NCI-H146 (cell line): ENCODE measurements at places on chromosomes 12 and 14.
A peak's percentile ranks its signal among the peaks of the same experiment; 100 is the strongest.

- no peak for DNase-seq
These were observed 16.8 kb downstream of the SCAF11 start for GRCh38 chr12:45973526-45973925.

- DNase-seq = no peak
These were observed 13.4 kb downstream of the UBC start for GRCh38 chr12:124901003-124901402.

DNA sequence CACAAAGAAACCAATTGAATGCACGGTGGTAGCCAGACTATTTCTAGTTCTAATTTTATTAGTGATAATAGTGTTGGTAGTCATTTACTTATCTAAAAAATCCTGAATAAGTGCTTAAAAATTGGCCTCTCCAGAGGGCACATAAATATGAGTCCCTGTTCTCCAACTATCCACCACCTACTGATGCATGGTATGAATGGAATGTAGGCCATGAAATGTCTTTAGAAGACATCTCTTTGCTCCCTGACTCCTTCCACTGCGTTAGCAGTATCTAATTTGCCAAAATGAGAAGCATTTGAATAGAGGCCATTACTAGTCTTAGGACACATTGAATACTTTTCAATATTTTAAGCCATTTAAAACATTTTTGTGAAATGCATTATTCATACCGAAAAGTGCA is 261.7 kb downstream of the LRFN5 start:
- no peak for DNase-seq

- DNase-seq = no peak
These were observed 51.6 kb downstream of the PLEKHG3 start for GRCh38 chr14:64755781-64756221.

DNA sequence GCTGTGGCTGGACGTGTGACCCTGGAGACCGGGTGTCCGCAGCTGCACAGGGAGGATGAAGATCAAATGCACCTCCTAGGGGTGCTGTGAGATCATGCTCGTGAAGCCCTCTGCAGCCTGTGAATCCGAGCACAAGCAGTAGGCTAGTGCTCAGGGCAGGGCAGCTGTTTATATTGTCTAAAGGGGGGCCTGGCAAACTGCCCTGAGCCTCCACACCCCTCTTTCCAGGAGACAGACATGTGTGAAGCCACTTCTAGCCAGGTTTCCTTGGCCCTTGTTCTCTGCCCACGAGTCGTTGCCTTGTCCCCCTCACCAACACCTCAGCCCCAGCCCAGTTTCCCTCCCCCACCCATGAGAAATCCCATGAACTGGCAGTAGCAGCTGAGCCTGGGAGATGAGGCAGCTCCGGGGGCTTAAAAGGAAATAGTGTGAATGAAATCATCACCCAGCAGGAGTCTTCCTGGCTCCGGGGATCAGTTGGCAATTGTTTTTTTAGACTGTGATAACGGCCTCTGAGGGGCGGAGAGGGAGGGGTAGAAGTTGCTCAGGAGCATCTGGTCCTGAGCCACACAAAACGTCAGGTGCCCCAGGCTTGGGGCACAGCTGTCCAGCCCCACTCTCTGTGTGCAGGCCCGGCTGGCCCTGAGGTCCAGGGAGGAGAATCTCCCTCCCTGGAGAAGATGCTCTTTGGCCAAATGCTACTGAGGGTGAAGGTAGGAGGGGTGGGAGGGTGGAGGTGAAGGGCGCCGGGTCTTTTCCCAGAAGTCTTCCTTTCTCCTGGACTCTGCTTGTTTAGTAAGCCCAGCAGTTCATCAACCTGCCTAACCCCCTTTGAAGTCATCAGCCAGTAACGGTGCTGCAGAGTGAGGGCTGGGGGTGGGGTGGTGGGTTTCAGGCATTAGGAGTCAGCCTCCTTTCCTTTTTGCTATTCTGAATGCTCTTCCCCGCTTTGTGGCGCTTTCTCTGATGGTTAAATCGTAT is 4.0 kb downstream of the FGF6 start:
- DNase-seq = peak; percentile 91

DNA sequence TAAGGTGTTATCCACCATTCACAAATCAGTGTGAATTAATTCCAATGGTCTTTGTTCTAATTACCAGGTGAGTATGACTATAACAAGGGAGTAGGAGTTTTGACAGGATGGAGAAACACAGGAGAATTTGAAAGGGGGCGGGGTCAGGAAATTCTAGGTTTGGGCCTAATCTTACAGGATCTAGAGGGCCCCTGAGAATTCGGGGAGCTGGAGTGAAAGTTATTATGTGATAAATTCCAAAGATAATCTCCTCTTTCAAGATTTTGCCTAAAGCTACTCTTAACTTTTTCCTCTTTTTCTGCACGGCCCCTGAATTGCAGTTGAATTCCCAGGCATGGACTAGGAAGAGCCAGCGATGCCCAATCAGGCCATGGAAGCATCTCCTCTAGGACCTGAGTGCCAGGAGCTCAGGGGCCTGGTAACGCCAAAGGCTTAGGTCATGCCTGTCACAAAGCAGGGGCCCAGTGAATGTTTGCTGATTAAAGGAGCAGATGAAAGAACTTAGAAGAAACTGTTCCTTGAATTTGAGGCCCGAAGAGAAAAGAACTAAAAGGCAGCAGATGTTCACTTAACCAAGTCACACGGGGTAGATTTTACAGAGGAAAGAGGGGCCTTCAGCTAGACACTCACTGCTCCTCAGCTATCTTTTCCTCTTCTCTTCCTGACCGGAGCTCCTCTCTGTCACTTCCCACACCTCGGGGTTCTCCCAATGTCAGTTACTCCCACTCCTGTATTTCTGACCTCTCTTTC is 195.5 kb downstream of the PPM1H start:
- no peak for DNase-seq

GRCh38 chr14:71709076-71709475 is 223.2 kb upstream of the RGS6 start:
- DNase-seq = no peak

- no peak for DNase-seq
These were observed 16.3 kb upstream of the HSP90AA1 start for GRCh38 chr14:102103062-102103695.

DNA sequence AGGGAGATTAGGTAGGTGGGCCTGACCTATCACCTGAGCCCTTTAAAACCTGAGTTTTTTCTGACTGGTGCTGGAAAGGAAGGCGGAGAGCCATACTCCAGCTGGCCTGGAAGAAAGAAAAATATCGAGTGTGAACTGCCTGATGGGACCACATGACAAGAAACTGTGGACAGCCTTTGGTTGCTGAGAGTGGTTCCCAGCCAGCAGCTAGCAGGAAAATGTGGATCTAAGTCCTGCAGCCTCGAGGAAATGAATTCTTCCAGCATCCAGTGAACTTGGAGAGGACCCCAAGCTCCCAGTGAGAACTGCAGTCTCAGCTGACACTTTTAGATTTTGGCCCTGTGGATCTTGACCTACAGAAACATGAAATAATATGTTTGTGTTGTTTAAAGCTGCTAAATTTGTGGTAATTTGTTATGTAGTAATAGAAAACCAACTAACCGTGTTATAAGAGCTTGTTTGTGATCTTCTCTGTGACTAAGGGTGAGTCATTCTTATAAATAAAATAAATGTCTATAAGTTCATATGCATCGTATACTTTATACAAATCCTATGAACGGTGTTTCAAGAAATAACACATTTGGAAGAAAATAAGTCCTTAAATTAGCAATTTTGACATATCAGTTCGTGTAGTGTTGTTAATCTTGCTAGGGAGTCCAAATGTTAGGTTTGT is 359.6 kb downstream of the BMP4 start:
- no peak for DNase-seq

DNA sequence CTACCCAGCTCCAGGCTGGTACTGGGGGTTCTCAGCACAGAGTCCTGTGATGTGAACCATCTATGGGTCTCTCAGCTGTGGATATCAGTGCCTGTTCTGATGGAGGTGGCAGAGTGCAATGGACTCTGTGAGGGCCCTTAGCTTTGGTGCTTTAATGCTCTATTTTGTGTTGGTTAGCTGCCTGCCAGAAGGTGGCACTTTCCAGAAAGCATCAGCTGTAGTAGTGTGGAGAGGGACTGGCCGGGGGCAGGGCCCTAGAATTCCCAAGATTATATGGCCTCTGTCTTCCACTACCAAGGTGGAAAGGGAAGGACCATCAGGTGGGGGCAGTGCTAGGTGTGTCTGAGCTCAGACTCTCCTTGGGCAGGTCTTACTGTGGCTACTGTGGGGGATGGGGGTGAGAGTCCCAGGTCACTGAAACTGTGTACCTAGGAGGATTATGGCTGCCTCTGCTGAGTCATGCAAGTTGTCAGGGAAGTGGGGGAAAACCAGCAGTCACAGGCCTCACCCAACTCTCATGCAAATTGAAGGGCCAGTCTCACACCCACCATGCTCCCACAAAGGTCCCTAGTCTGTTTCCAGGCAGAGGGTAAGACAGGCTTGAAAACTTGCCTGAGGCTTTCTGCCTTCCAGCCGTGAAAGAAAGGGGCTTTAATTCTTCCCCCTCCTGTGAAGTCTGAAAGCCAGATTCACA is 878.1 kb downstream of the C12orf50 start:
- DNase-seq = no peak

- no peak for DNase-seq
These were observed 338.9 kb downstream of the PDZRN4 start for GRCh38 chr12:41527062-41527461.

- DNase-seq = no peak
These were observed 267.5 kb downstream of the CCDC91 start for GRCh38 chr12:28457785-28458184.
